ENCODE measurements at places on chromosomes 5 and 9.

GRCh38 chr9:137642118-137642601, 23.4 kb downstream of the EHMT1 start:
- DNase-seq = no peak

DNA sequence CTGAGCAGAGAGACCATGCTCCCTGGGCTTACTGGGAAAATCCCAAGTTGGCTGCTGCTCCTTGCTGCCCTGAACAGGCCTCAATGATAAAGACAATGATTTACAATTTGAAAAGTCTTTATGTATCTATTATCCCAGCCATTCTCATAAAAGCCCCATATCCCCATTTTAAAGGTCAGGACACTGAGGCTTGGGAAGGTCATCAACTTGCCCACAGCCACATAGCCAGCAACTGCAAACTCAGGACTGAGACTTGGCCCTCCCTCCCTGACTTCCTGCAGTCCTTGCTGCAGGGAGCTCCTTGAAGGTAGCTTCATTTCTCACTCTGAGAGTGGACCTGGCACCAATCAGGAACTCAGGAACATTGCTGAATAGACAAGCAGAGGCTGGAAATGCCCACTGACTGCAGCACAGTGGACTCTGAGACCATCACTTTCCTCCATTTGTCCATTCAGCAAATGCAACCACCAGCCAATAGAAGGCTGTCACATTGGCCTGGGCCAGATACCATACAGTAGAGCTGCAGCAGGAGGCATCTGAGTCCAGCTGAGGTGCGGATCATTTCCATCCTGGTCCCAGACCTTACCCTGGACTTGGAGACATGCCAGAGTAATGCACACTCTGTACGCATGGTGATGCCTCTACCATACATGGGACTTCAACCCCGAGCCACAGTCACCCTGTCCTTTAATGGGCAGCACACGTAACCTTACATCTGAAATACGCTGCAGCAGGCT, 18.3 kb downstream of the TNIP1 start:
- no peak for DNase-seq

GRCh38 chr5:129958581-129958980, 54.3 kb downstream of the CHSY3 start:
- no peak for DNase-seq

- DNase-seq = no peak
Measured at GRCh38 chr5:135055396-135055795, 21.4 kb upstream of the PITX1 start.

GRCh38 chr9:134835448-134835847, 45.2 kb upstream of the FCN2 start:
- no peak for DNase-seq

- DNase-seq = no peak
Measured at GRCh38 chr5:56838409-56839039, 23.2 kb downstream of the MAP3K1 start.
